Activated CD4-positive, alpha-beta T cell treated with anti-CD3 and anti-CD28 coated beads, Interleukin-2, amount 50 U/mL, for 48 hours (primary cell): ENCODE measurements at places on chromosomes 6 and 20.

DNA sequence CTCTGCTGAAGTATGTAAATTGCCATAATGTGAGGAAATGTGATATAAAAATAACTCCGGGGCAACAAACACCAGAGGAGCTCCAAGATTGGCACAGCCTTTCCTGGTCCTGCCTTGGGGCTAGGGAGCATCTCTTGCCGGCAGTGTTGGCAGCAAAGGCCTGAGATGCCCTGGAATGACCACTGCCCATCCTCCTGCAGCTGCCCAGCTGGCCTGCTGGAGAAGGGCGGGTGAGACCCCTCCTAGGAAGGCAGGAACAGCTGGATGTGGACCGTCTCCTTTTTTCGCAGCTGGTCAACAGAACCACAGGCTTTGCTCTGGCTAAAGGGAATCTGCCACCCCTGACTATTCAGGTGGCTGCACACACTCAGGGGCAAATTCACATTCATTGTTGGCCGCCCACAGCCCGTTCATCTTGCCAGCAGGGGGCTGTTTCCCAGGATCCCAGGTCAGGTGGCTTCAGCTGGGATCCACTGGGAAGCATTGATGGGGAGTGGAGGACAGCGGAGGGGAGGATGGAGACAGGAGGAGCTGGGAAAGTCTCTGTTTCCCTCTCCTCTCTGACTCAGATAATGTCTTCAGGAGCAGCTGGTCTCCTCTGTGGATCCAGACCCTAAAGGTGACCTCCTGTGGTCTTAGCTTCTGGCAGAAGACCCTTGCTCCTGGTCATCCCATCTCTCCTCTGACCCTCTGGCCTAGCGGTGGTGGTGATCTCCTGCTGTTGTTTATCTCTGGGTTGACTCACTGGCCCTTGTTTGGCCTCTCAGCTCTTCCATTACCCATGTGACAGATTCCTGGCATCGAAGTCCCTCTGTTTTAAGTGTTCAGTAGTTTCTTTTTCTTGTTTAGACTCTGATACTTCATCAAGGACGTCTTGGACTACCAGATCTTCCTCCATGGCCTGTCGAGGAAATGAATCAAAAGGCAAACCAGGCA lies 336.7 kb downstream of the DHX35 start:
- DNase-seq, result no peak

GRCh38 chr20:10381477-10381876 lies 52.5 kb downstream of the MKKS start:
- DNase-seq, result no peak

DNA sequence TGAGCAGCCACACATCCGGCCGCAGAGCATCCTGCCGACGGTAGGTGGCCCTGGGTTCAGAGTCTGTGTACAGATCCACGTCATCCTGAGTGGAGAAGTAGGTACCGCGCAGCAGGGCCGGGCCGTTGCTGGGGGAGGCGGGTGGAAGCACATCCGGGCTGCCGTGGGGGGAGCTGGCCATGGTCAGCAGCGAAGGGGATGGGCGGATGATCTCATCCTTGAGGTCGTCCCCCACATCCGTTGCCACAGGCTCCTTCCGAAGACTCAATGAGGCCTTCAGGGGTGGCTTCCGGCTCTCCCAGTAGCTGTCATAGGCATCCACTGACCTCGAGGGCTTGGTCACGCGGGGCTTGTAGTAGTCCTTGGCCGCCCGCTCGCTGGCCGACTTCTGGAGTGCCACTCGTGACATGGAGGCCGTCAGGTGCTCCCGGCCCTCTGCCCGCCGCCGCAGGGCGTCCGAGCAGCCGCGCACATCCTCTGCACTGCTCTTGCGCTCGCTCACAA lies 9.2 kb downstream of the SPATA2 start:
- no peak for DNase-seq

DNA sequence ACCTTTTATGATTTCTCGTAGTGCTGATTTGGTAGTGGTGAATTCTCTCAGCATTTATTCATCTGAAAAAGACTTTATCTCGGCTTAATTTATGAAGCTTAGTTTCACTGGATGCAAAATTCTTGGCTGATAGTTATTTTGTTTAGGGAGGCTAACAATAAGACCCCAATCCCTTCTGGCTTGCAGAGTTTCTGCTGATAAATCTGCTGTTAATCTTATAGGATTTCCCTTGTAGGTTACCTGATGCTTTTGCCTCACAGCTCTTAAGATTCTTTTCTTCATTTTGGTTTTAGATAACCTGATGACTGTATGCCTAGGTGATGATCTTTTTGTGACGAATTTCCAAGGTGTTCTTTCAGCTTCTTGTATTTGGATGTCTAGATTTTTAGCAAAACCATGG lies 388.7 kb downstream of the UTRN start:
- DNase-seq, result no peak

DNA sequence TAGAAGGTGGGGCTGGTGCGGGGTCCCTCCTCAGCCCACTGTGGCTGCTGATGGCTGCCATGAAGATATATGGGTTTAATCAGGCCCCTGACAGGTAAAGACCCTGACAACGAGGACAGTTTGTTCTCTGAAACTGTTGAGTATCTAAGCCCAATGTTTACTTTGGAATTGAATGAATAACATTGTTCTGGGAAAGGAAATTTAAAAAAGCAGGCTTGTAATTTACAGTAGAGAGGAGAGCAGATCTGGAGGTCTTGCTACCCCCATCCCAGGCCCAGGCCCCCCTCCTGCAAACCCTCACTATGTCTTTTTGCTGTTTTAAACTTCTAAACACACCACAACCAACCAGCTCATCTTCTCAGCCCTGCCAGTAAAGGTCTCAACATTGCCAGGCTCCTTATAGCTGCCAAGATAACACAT lies 171.3 kb downstream of the CDC5L start:
- DNase-seq, result no peak

GRCh38 chr6:3322366-3322890 lies 63.7 kb downstream of the PSMG4 start:
- DNase-seq, result no peak

- DNase-seq, result no peak
Measured at GRCh38 chr6:35477551-35478179, 9.5 kb downstream of the RPL10A start.

GRCh38 chr20:54648421-54649142 lies 173.2 kb downstream of the DOK5 start:
- no peak for DNase-seq

- no peak for DNase-seq
Measured at GRCh38 chr6:13397359-13398068, 69.2 kb upstream of the TBC1D7 start.

DNA sequence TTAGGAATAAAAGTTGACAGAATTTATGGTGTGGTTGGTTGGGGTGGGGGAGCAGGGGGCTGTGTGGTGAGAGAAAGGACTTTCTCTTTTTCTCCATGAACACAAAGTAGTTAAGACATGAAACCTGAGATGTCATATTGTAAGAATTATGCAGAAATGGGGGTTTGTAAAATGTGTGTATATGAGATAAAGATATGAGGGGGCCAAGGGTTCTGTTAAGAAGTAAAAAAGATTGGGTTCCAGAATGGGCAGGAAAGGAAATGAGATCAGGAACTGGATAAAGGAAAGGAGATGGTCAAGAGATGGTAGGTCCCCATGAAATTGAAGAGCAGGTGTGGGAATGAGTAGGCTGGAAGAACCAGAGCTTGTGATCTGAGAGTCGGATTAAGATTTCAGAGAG lies 9.7 kb downstream of the RNF146 start:
- no peak for DNase-seq

DNA sequence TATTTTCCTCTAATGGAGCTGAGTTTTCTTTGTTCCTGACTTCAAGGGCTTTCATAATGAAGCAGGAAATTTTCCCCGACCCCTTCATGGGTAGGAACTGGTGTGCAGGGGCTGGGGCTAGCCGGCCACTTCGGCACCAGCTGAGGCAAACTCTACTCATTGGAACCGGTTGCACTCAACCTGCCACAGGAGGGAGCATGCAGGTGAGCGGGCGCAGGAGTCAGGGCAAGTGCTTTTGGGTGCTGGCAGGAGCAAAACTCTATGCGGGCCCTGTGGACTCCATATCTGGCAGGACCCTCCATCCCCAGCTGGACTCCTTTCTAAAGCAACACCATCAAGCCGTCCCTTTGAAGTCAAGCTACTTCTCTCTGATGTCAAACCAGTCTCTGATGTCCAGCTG lies 244.2 kb downstream of the EPM2A start:
- no peak for DNase-seq

- no peak for DNase-seq
Measured at GRCh38 chr6:18350271-18350670, 36.9 kb upstream of the RNF144B start.

DNA sequence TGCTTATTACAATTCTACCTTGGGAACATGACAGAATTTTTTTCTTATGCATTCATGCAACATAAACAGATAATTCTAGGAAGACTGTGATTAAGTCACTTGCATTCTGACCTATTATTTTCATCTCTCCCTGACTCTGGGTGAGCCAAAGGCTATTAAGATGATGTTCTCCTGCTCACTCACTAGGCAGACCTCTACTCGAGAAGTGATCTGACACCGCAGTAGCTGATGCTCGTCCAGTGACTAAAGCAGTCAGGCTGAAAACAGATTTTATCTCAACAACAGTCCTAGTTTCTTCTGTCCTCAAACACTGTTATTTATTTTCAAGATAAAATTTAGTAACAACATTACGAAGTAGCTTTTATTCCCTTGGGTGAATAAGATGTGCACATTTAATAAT lies 17.3 kb downstream of the NAA20 start:
- DNase-seq, result no peak

DNA sequence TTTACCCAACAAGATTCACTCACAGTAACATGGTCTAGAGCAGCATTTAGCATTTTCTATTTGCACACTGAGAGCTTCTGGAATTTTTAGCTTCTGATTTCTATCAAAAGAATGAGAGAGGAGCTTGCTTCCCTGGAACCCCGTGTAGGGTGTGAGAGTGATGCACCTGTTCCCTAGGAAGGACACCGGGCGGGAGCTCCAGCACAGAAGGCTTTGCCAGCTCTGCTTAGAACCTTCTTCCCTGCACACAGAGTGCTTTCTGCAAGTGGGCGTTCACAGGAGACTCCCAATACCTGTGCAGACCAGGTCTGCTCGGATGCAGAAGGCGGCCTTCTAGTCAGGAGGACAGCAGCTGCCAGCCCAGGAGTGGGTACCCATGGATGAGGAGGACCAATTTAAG lies 217.3 kb downstream of the TBXT start:
- no peak for DNase-seq

GRCh38 chr6:106974999-106975737 lies 639 bp upstream of the CD24 start:
- DNase-seq, result peak; percentile 28

GRCh38 chr6:95973976-95974375 lies 41.8 kb upstream of the FUT9 start:
- no peak for DNase-seq

GRCh38 chr20:59933849-59934585 lies 580 bp upstream of the SYCP2 start:
- peak; percentile 79 for DNase-seq

- no peak for DNase-seq
Measured at GRCh38 chr6:159359581-159360297, 190.5 kb downstream of the FNDC1 start.

- DNase-seq, result no peak
Measured at GRCh38 chr20:15831201-15831600, 742.0 kb downstream of the KIF16B start.

DNA sequence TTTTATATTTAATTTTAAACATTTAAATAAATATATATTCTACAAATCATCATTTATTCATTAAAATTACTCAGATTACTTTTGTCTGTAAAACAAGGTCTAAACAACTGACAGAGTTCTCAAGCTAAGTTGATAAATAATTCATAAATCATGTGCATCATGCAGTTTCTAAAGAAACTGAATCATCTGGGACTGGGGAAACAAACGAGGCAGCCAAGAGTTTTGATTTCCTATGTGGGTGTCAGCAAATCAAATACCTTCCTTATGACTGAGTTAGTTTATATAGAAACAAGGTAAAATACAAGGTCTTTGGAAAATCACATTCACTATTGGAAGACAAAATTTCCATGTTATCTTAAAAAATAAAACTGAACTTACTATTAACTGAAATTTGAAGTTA lies 149.9 kb upstream of the BEND6 start:
- DNase-seq, result no peak

- no peak for DNase-seq
Measured at GRCh38 chr6:166611631-166612030, 15.4 kb downstream of the RPS6KA2 start.

GRCh38 chr20:33408716-33409654 lies 7.7 kb upstream of the CDK5RAP1 start:
- no peak for DNase-seq

- no peak for DNase-seq
Measured at GRCh38 chr6:150456902-150457643, 88.3 kb downstream of the IYD start.

- DNase-seq, result no peak
Measured at GRCh38 chr20:32443386-32443974, 85.3 kb downstream of the ASXL1 start.

GRCh38 chr6:88135578-88136114 lies 30.5 kb downstream of the CNR1 start:
- no peak for DNase-seq

GRCh38 chr6:135424385-135424784 lies 73.2 kb downstream of the AHI1 start:
- DNase-seq, result no peak

DNA sequence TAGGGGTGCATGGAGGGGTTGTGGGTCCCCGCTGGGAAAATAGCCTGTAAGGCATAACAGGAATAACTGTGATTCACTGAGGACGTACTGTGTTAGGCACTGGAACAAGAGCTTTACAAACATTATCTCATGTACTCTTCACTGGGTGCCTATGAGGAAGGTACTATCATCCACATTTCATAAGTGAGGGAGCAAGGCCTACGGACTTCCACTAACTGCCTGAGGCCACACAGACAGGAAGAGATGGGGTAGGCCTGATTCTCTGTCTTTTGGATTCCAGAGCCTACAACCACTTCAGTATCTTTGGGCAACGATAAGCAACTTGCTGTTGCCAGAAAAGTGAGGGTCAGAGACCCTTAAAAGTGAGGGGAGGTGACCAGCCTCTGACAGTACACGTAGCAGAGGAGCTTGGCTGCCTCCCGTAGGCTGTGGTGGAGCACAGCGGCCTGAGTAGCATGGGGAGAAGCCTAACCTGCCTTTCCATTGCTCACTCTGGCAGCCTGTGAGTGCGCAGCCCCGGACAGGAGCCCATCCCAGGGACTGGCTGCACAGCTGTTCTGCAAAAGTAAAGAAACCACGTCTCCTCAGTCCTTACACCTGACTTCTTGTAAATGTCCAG lies 30.4 kb downstream of the PSMB1 start:
- DNase-seq, result no peak

- DNase-seq, result no peak
Measured at GRCh38 chr6:2478200-2478599, 232.8 kb upstream of the GMDS start.

DNA sequence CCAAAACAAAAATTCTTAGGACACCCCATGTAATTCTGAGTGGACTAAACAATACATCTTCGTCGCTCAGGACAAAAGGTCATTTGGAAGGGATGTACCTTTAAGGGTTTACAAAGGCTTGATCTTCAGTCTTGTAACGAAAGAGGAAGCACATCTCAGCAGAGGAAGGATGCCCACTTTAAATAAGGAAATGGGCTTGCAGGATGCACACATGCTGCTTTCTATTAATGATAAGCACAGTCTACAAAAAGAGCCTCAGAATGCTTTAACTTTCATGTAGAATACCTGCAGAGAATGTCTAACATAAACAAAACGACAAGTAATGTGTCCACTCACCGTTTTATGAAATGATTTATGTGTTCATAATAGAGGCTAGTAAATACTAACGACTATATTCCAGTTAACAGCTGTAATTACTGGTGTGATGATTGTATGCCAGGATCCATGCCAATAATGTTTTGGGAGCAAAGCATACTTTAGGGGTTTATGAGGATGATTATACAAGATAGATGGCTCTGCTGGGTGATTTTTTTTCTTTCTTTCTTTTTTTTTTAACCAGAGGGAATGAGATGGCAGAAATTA lies 216.9 kb downstream of the GMDS start:
- DNase-seq, result no peak

- no peak for DNase-seq
Measured at GRCh38 chr20:63690898-63691710, 5.3 kb upstream of the TNFRSF6B start.
